Osteocyte (in vitro differentiated cells): ENCODE measurements at places on chromosomes 2 and 18.

DNA sequence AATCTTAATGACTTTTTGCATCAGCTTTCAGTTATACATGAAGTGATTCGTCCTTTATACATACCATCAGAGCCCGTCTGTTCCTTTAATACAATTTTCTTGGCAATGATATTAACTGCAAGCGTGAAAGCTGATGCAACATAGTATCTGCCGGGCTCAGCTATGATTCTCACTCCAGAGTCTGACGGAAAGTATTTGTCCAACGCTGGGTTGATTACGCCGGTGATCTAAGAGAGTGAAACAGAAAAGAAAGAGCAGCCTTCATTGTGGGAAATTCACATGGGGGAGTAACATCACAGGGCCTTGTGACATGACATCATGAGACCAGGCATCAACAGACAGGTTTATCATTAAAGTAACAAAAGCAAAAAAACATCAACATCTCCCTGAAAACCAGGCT, 6.2 kb downstream of the ODC1 start:
- no peak for DNase-seq

- DNase-seq = no peak
Observed at GRCh38 chr2:160309585-160309984, 109.5 kb upstream of the ITGB6 start.

DNA sequence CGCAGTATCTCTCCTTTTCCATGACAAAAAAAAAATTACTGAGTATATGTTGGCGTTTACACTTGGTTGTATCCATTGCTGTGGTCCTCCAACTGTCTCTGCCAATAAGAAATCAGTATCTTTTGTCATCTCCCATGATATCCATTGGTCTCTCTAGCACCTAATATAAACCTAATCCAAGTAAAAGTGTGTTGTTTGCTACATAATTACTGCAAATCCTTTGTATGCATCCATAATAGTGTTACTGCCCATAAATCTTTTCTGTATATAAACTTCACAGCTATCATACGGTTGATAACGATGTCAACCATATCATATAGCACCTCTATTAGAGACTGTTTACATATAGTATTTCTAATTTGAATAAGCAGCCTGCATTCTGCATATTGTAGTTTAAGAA, 226.9 kb downstream of the AGPS start:
- DNase-seq = no peak

DNA sequence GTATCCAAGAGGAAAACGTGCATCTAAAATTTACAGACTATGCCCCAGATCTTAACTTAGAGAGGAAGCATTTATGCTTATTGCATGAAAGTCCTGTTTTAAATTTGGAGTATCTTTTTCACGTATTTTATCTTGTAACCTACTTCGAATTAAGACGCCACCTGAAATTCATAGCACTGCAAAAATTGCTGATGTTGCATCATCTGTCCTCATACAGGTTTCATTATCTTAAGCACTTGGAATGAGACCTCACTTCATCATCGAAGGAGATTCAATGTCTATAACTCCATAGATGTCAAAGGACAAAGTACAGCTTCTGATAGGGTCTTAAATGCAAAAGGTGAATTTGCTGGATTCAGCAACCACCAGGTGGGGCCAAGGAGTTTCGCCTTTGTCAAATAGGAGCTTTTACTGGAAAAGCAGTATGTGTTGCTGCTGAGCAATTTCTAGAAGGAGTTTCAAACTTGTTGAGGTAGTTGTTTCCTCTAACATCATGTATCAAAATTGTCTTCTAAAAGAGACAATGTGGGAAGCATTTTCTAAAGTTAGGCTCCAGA, 106.4 kb upstream of the CCDC85A start:
- no peak for DNase-seq

DNA sequence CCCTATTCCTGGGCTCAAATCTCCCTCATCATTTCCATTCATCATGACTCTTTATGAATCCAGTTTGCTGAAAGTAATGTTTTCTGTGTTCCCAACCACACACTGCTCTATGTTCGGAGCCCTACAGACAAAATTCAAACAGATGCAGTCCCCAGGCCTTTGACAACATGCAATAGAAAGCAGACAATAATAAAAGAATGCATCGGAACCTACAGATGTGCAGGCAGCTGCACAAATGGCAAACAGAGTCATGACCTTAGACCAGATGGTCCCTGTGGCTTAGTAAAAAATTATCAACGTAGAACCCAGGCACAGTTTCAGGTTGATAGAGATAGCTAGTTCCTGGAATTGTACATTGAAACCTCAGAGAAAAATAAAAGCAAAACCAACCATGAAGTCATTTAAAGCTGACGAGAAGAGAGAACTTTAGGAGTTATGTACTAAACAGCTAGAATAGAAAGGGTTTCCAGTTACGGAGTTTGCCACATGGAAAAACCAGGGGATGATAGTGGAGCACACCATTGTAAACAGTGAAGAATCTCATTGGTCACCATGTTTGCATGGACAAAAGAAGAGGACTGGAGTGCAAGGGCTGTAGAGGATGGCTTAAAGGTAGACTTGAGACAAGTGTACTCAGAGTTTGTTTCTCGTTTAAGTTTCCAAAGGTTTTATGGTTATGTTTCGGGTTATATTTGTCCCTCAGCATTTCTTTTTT, 23.2 kb upstream of the ACVR1 start:
- no peak for DNase-seq

DNA sequence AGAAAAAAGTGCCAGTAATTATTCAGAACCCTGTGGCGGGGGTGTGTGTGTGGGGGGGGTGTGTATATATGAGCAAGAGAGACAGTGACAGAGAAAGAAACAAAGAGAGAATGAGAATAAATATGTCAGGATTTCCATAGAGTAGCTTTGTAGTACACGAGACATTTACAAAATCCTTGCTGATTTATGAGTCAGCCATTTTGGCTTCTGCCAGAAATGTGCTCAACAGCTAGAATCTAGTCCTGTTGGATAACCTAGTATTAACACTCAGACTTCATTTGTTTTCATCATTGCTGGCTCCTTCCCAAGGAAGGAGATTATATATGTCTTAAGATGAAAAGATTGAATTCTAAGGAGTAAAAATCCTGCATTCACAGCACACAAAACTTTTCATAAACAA, 140.5 kb upstream of the HNRNPA3 start:
- no peak for DNase-seq

DNA sequence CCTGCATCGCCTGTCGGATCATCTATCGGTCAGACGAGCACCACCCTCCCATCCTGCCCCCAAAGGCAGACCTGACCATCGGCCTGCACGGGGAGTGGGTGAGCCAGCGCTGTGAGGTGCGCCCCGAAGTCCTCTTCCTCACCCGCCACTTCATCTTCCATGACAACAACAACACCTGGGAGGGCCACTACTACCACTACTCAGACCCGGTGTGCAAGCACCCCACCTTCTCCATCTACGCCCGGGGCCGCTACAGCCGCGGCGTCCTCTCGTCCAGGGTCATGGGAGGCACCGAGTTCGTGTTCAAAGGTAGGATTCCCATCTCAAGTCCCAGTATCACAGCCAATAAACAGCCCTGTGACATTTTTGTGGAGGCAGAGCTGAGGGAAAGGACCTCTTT, 31.0 kb downstream of the APCDD1 start:
- no peak for DNase-seq

GRCh38 chr18:30828700-30829099, 213.8 kb downstream of the DSC3 start:
- no peak for DNase-seq

- DNase-seq = no peak
Observed at GRCh38 chr2:38315707-38316333, 61.3 kb downstream of the ATL2 start.

GRCh38 chr2:207833251-207833751, 63.6 kb upstream of the FZD5 start:
- peak; percentile 42 for DNase-seq

DNA sequence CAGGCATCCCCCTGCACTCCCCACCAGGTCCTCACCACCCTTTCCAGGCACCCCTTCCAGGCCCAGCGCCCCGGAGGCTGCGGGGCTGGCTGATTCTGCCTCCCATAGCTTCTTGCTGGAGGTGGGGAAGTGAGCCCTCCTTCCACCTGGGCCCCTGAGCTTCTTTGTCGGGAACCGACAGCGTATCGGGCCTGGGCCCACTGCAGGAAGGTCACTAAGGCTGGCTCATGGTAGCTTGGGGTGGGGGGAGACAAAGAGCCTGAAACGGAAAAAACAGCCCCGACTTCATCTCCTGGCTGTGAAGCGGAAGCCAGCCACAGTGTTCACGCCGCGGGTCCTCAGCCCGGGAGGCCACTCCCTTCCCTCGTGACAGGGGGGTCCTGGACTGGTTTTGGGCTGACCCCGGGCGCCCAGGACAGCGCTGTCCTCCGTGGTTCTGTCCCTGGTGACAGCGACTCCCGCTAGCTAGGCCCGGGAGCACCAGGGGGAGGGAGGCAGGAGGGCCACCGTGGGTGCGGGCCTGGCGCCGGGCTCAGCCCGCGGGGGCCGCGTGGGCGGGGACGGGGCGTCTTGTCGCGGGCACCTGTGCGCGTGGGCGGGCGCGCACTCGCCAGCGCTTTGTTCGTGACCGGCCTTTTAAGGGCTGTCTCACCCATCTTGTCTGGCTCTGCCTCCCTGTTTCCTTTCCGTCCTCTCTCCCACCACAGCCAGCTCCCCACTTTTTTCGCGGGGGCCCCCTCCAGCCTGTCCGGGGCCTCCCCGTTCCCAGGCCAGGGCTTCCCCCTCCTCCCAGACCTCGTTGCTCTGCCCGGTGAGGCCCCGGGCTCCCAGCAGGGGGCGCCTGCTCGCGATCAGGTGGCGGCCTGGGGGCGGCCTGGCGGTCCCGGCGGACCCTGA, 64.9 kb downstream of the DNMT3A start:
- DNase-seq = no peak

GRCh38 chr2:237864940-237865622, 5.7 kb downstream of the RAMP1 start:
- DNase-seq = peak; percentile 67
